ENCODE measurements at places on chromosomes 1 and 21. TPM values are rescaled to one million over a fixed set of nuclear protein-coding genes. Genes with fewer than 3 reads are reported as not detected.
A peak's percentile ranks its signal among the peaks of the same experiment; 100 is the strongest.

- H3K4me1 ChIP-seq: peaks cover 11% of the 10 kb centered on the region
- no peaks in the 10 kb centered on the region for H3K36me3 ChIP-seq
- H3K27me3 ChIP-seq: peaks cover 12% of the 10 kb centered on the region
- DNase-seq: no peak
- H3K4me3 ChIP-seq: no peak overlapping the region
These were observed 5.9 kb upstream of the KIF26B start for GRCh38 chr1:245148861-245149260.

The PRR9 gene
- total RNA-seq: not detected

DNA sequence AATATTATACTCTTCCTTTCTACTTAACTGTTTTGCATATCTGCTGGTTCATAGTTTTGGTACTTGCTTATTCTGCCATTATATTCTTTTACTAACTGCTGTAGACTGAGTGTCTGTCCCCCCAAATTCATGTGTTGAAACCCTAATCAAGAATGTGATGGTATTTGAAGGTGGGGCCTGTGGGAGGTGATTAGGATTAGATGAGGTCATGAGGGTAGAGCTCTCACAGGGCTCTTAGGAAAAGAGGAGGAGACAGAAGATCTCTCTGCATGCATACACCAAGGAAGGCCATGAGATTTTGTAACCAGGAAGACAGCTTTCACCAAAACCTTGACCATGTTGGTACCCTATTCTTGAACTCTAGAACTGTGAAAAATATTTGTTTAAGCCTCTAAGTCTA is 354.1 kb upstream of the B3GALT2 start:
- no peak overlapping the region for H3K4me3 ChIP-seq
- no peaks in the 10 kb centered on the region for H3K27me3 ChIP-seq
- peak overlapping the region; percentile 8 for H3K27ac ChIP-seq

The HES3 gene
- total RNA-seq: not detected

DNA sequence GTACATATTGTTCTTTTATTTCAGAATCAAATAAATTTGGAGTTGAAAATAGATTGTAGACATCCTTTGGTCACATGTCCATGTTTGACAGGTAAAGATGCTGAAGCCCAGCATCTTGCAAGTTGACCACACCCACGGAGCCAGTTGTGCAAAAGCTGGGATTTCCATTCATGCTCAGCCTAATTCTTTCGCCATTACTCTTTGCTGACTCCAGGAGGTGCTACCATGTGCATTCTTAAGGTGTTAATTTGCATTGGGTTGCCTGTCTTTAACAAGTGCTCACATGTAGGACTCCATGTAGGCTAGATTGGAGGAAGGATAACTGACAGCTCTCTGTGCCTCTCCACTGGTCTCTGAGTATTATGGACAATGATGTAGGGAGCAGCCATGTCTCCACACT is 660.7 kb downstream of the LMO4 start:
- no peak overlapping the region for H3K27ac ChIP-seq
- no peaks in the 10 kb centered on the region for H3K36me3 ChIP-seq
- H3K4me3 ChIP-seq: no peak overlapping the region
- H3K27me3 ChIP-seq: no peaks in the 10 kb centered on the region
- no peak for DNase-seq

DNA sequence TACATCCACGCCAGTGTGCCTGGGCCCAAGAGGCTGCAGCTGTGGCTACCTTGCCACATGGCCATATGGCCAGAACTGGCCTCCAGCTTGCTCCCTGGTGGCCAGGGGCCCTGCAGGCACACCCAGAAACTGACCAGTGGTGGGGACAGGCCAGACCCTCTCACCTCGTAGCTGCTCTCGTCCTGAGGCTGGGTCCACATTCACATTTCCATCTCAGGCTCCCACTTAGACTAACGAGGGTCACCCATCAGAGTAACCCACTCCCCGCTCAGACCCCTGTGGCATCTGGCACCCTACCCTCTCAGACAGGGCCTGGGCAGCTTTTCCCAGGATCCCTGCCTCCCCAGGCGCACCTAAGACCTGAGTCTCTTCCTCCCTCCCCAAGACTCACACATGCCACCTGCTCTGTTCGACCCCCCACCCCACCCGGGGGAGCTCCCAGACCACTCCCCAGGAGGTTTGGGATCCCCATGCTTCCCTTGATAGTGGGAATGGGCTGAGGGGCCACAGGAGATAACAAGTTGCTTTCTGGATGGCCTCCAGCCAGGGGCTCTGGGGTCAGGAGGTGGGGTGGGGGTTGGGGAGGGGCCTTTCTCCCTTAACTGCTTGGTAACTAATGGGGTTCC is 21.3 kb upstream of the RNU1-4 start:
- H3K4me1 ChIP-seq: no peaks in the 10 kb centered on the region
- H3K36me3 ChIP-seq: no peaks in the 10 kb centered on the region
- H3K27ac ChIP-seq: no peak overlapping the region
- peaks cover 4% of the 10 kb centered on the region for H3K27me3 ChIP-seq
- no peak overlapping the region for H3K4me3 ChIP-seq

All from stomach (tissue), 19 donors.